Mesothelial cell of epicardium (in vitro differentiated cells): ENCODE measurements at places on chromosomes 5 and 9.
A peak's percentile ranks its signal among the peaks of the same experiment; 100 is the strongest.

DNA sequence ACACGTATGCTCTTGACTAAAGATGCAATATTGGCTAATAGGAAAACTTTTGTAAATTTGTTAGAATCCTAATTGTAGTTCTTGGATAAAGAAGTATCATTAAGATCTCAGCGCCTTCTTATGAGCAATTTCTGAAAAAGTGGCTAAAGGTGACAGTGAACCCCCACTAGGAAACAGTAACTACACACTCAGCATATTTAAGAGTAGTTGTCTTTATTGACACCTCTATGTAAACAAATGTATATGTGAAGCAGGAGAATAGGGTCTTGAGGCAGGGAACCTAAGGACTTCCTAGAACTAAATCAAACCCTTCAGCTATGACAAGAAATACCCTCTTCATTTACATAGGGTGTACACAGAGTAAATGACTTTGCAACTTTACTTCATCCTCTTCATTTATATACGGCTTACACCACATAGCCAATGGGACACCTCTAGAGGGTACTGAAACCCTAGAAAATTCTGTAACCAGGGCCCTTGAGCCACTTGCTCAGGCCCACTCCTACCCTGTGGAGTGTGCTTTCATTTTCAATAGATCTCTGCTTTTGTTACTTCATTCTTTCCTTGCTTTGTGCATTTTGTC, 2.8 kb downstream of the NIPSNAP3A start:
- H3K36me3 ChIP-seq: peaks cover 6% of the 10 kb centered on the region
- DNase-seq: no peak
- no peaks in the 10 kb centered on the region for H3K27me3 ChIP-seq
- peaks cover 17% of the 10 kb centered on the region for H3K4me1 ChIP-seq
- H3K4me3 ChIP-seq: no peak overlapping the region
- no peak overlapping the region for H3K27ac ChIP-seq

DNA sequence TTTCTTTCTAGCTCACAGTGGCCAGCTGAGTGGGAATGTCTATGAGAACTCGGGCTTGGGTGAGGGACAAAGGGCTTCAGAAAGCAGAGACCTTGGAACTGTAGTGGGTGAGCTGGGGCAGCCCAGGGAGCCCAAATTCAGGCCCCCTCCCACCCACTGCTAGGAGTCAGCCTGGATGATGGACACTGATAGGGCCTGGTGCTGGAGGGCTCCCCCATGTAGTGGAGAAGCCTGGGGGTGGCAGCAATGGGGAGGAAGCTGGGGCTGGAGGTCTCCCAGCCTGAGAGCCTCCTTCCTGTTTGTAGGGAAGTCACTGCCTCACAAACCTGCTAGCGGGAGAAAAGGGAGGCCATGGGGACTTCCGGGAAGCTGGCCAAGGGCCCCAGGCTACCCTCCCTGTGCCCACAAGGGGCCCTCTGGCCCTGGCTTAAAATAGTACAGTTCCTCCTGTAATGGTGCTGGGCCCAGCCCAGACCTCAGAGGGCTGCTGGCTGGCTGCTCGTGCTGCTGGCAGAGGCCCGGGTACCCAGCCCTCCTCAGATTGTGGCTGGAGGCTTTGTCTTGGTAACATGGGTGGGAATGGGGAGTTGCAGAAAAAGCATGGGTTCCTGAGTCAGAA, 6.3 kb upstream of the NR5A1 start:
- no peaks in the 10 kb centered on the region for H3K27me3 ChIP-seq
- H3K4me3 ChIP-seq: no peak overlapping the region
- H3K27ac ChIP-seq: peak overlapping the region; percentile 33
- H3K4me1 ChIP-seq: peaks cover 24% of the 10 kb centered on the region
- H3K36me3 ChIP-seq: no peaks in the 10 kb centered on the region

GRCh38 chr5:68444833-68445232, 229.3 kb downstream of the PIK3R1 start:
- H3K36me3 ChIP-seq: no peaks in the 10 kb centered on the region
- H3K4me1 ChIP-seq: peaks cover 65% of the 10 kb centered on the region
- no peak overlapping the region for H3K4me3 ChIP-seq
- H3K27me3 ChIP-seq: no peaks in the 10 kb centered on the region
- no peak for DNase-seq
- peak overlapping the region; percentile 80 for H3K27ac ChIP-seq

DNA sequence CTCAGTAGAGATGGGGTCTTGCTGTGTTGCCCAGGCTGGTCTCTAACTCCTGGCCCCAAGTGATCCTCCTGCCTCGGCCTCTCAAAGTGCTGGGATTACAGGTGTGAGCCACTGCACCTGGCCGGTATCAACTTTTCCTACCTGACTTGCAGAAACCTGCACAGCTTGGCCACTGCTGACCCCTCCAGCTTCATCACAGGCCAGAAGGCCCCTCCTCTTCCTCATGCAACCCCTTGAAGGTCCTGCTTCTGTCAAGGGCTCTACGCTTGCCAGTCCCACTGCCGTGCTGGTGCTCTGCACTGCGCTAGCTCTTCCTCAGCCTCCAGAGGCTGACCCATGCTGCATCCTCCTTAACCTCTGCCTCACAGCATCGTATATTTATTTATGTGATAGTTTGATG, 32.5 kb upstream of the RNU6ATAC start:
- H3K27ac ChIP-seq: no peak overlapping the region
- peaks cover 16% of the 10 kb centered on the region for H3K27me3 ChIP-seq
- no peaks in the 10 kb centered on the region for H3K4me1 ChIP-seq
- no peak overlapping the region for H3K4me3 ChIP-seq
- DNase-seq: no peak

- DNase-seq: no peak
- H3K4me1 ChIP-seq: peaks cover 68% of the 10 kb centered on the region
- H3K36me3 ChIP-seq: no peaks in the 10 kb centered on the region
- H3K27ac ChIP-seq: peak overlapping the region; percentile 99
Observed at GRCh38 chr5:59767681-59768151, 125.8 kb downstream of the PDE4D start.

DNA sequence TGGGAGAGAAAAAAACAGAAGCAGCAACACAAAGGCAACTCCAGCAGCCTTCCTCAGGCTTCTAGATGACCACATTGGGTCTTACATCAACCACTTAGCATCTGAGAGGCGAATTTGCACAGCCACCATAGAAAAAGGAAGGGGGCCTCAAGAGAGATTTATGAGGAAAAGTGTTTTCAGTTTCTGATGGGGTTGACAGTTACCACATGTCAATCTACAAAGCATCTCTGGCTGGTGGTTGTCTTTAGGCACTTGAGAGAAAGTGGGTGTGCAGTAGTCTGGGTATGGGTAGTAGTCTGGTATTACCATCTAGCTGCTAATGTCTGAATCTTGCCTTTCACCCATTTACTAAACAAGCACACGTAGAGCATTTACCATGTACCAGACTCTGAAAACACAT, 137.5 kb downstream of the BAAT start:
- H3K36me3 ChIP-seq: no peaks in the 10 kb centered on the region

DNA sequence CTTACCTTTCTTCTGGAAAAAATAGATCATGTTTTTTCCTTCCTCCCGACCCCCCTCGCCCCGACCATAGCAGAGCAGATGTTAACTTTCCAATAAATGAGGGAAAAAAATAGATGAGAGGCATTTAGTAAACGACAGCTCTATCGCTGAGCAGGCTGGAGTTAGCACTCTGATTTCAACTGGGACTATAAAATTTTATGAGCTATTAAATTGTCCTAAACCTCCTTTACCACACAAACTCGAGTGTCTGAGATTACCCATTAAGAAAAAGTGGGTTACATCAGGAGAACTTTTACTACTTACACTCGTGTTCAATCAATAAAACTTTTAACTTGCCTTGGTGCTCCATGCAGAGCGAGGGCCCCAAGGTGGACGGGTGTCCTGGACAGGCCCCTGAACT, 59.8 kb upstream of the RNU6ATAC start:
- H3K4me3 ChIP-seq: no peak overlapping the region
- H3K4me1 ChIP-seq: peaks cover 19% of the 10 kb centered on the region
- peaks cover 4% of the 10 kb centered on the region for H3K27me3 ChIP-seq

DNA sequence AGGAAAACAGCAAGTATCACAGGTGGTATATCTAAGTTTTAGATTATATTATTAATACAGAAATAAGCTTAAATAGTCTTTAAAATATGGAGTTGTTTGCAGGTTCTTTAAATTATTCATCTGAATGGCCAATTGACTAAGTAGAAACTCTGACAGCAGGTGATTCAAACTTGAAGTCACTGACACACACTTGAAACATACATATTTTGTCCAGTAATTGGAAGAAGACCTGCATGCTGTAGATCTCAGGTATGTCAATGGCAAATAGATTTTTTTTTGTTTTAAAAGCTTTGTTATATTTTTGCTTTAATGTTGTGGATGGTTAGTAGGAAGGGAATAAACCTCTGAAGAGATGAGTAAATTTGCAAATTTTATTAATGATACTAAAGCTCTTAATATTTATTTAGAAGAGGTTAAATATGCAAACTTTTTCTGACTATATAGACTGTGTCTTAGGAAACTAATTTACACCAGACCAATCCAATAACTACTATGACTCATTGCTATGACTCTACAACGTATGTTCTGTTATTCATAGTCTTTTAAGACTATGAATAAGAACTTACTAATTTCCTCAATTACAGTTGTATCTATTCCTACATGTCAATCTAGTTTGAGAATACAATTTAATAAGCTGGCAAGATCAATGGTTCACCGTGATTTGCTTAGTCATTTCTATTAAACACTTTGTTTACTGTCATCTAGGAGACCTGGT, 53.9 kb upstream of the RORB start:
- DNase-seq: no peak
- peaks cover 2% of the 10 kb centered on the region for H3K4me1 ChIP-seq
- peaks cover 2% of the 10 kb centered on the region for H3K27me3 ChIP-seq
- no peak overlapping the region for H3K4me3 ChIP-seq
- H3K36me3 ChIP-seq: no peaks in the 10 kb centered on the region

DNA sequence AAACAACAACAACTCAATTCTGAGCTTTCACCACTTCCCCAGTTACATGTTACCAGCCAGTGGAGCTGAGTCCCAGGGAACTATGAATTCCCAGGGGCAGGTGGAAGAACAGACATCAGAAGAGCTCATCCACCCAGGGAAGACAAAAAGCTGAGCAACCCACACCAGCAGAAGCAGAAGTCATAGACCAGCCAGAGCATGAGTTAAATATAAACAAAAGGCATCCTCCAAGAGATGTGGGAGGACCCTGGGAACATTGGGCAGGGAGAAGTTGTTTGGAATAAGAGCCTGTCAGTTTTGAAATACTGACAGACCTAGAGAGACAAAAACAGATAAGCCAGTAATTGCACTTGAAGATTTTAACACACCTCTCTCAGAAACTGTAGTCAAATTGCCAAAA, 102.3 kb upstream of the LMX1B start:
- DNase-seq: no peak
- H3K4me1 ChIP-seq: peaks cover 26% of the 10 kb centered on the region
- H3K27ac ChIP-seq: peak overlapping the region; percentile 11
